ENCODE measurements at places on chromosomes 7 and 10. TPM values are rescaled to one million over a fixed set of nuclear protein-coding genes. Genes with fewer than 3 reads are reported as not detected.

DNA sequence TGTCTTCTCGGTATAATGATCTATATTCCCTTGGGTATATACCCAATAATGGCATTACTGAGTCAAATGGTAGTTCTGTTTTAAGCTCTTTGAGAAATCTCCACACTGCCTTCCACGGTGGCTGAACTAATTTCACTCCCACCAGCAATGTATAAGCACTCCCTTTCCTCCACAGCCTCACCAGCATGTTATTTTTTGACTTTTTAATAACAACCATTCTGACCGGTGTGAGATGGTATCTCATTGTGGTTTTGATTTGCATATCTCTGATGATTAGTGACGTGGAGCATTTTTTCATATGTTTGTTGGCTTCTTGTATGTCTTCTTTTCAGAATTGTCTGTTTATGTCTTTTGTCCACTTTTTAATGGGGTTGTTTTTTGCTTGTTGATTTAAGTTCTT lies 33.6 kb downstream of the KIAA1217 start:
- no peak for DNase-seq

GRCh38 chr10:126908729-126909128 lies 3.5 kb downstream of the DOCK1 start:
- DNase-seq: no peak

DNA sequence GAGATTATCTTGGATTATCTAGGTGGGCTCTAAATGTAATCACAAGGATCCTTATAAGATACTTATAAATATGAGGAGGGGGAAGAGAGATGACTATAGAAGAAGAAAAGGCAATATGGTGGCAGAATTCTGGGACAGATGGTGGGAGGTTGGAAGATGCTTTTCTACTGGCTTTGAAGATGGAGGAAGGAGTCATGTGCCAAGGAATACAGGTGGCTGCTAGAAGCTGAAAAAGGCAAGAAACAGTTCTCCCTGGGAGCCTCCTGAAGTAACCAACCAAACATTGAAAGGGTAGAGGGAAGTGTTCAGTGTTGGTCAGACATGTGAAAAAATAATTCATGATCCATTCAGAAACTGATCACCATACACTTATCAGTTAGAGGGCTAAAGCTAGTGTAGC lies 213.3 kb downstream of the WDR11 start:
- DNase-seq: no peak

- no peak for DNase-seq
These were observed 8.4 kb upstream of the GBX1 start for GRCh38 chr7:151175793-151176311.

DNA sequence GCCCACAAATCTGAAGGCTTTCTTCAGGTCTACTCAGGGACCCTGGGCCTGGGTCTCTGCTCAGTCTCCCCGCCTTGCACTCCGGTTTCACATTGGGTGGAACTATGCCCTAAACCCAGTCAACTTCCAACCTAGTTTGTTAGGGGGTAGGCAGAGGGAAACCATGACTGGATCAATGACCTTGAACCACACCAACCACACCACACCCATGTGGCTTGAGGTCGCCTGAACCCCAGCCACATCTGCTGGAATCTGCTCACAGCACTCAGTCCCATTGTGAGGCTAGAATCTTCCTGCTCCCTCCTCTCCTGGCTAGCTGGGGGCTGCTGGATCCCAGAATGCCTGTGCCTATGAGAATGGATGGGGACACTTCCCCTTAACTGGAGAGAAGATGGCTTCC lies 17.9 kb downstream of the RFC2 start:
- DNase-seq: no peak

- no peak for DNase-seq
These were observed 31.7 kb downstream of the ZNF775 start for GRCh38 chr7:150410680-150411346.

DNA sequence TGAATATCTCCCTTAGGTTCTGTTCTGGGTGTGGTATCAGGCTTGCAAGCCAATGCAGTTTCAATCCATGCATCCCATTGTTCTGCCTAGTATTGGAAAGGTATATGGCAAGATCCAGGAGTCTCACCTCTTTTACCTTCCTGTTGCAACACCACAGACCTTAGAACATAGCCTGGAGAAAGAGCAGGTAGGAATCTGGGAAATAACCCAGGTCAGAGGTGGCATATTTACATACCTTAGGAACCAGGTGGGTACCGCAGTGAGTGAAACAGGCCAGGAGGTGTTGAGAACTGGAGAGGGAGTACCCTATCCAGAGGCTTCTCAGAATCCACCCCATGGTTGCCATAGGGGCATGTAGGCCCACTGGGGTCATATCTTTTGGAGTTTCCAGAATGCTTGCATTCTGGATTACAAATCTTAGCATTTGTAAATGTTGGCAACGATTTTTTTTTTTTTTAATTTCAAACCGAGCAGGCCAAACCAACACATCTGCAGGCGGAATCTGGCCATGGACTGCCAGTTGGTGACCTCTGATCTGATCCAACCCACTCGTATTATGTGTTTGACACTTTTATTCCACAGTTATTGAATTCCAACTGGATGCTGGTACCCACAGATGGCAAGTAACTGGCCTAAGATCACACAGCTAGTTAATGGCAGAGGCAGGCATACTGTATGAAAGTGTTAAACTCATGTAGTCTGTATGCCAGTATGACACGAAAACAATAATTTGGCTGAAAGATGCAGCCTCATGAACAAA lies 180.3 kb upstream of the TCF7L2 start:
- no peak for DNase-seq

DNA sequence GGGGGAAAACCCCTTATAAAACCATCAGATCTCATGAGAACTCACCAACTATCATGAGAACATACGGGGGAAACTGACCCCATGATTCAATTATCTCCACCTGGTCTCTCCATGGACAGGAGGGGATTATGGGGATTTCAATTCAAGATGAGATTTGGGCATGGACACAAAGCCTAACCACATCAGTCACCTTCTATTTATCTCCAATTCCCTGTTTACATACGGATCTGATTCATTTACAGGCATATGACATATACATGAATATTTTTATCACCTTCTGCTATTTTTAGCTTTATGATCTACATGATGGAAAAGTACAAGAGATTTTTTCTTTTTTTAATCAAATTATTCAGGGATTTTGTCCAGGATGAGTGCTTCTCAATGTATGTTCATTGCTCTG lies 944.5 kb downstream of the REEP3 start:
- no peak for DNase-seq

GRCh38 chr10:95237376-95238170 lies 43.5 kb downstream of the ACSM6 start:
- DNase-seq: no peak

DNA sequence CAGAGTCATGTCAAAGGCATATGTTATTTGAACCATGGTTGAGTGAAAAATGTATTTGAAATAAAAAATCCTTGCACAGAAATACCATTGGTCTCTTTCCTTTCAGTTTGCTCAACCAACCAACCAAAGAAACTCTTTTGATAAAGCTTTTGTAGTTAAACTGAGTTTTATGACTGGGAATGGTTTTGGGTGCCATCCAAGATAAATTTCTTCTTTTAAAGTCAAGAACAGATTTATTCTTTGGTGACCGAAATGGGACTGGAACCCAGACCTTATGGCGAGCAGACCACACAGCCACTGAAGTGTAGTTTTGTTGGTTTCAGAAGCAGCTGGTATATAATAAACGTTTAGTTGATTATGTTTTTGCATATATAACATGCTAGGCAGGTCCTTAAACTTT lies 2.8 kb upstream of the GALNT17 start:
- no peak for DNase-seq

GRCh38 chr7:46009211-46009610 lies 88.1 kb upstream of the IGFBP3 start:
- no peak for DNase-seq

DNA sequence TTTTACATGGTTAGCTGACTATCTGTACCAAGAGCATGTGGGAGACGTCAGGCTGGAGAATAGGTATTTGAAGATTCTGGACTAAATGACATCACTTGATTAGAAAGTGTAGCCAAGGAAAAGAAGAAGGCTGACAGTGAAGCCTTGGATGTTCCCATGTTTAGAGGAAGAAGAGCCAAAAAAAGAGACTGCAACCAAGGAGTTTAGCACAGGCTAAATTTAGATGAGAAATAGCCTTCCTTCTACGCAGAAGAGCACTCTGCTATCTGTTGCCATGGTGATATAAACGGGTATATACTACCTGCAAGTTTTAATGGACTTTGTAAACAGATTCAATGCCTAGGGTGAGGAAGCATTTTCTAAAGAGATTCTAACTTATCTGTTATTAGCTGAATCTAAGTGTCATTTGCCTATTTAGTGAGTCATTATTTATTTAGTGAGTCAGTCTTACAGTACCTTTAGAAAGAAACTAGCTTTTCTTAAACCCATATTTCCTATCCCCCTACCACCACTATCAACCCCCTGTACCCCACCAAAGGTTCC lies 69.8 kb downstream of the CDK6 start:
- DNase-seq: no peak

DNA sequence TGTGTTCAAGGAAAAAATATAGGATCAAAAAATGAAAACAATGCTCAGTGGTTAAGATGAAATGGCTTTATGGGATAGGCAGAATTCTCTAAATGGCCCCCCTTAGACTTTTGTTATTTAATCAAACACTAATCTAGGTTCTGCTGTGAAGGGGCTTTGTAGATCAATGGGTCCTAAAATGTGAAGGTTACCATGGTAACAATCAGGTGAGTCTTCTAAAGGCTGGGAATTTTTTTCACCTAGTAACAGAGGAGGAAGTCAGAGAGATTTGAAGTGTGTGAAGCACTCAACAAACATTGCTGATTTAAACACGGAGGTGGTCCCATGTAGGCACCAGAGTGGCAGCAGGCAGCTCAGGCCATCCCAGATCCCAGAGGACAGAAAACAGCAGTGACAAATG lies 11.1 kb downstream of the OR2A14 start:
- DNase-seq: no peak

DNA sequence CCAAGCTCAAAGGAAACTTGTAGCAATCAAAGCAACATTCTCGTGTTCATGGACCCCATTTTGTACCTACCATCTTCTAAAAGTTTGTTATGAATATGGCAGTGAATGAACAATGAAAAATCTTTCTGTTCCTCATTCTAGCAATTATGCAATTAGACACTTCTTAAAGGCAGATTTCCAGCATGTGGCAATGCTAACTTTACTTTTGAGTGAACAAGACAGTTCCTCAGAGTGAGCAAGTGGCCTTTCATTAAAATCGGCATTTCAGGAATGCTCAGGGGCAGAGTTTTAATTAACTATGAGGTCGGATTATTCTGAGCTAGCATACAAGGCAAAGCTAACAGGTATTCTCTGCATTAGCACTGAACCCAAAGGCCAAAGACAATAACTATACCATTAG lies 48.4 kb upstream of the NFE2L3 start:
- DNase-seq: peak; percentile 41

DNA sequence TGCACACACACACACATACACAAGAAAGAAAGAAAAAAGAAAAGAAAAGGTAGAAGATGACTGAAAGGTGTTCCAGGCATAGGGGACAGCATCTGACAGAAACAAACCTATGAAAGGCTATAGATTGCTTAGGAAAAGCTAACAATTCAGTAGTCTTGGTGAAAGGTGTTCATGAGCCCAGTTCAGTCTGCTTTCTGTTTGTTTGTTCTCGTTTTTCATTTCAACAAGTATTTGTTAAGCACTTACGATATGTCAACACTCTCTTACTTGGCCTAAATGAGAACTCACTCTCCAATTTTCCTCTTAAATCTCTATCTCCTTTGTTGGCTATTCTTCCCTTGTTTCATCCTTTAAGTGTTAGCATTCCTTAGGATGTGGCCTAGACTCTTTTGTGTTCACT lies 133.2 kb downstream of the GRM8 start:
- DNase-seq: no peak

GRCh38 chr10:103692952-103693811 lies 162.2 kb downstream of the SH3PXD2A start:
- DNase-seq: peak; percentile 75

Gene PAPSS2
- 4.0 TPM for total RNA-seq

Gene ATRNL1
- 6.9 TPM for total RNA-seq

Gene ZNF365
- 0.26 TPM for total RNA-seq

Gene ESYT2
- 33.4 TPM for total RNA-seq
